Stimulated activated CD4-positive, alpha-beta T cell treated with anti-CD3 and anti-CD28 coated beads, Interleukin-4, amount 100 ng/mL, for 4 hours (primary cell): ENCODE measurements at places on chromosomes 5 and 9.

DNA sequence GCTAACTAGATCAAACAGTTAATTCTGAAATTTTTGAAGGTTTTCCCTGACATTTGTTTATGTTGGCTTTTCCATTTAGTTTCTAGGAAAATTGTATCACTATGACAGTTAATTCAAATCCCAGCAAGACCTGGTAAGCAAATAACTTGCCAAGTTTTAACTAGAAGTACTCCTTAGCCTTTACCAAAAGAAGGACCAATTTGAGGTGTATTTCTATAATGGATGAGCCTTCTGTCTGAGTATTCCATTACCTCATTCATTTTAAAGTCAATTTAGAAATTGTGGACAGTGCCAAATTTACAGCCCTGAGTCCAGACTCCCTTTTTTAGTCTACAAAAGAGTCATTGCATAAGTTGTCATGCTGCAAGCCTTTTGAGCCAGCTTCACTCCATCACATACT lies 687.6 kb downstream of the CETN3 start:
- no peak for DNase-seq

- DNase-seq, result no peak
Observed at GRCh38 chr5:58116346-58116745, 343.5 kb downstream of the PLK2 start.

DNA sequence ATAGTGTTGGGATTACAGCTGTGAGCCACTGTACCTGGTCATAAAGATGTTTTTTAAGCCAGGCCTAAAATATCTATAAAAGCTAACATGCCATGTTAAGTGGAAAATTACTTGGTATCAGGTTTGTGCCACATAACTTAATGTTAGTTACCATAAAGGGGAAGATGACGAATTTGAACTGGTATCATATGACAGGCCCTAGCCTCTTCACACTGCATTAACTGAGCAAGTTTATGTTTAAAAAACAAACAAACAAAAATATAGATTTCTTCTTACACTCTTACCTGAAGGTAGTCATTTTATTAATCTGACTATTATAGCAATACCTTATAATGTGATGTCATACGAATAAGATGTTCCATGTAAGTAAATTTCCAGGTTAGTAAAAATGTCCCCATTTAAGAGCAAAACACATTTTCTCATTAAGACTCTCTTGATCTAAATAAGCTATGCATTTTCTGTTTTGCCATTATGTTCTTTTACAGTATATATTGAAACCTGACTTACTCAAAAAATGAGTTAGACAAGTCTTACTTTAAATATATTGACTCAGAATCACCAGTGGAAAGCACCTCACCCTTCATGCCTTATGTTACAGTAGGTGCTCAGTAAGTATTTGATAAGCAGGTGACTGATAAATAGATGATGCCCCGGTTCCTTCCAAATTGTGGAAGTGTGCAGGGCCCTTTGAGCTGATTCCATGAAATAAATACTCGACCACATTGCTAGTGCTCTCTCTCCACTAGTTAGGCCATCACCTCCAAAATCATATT lies 125.4 kb downstream of the CDC42SE2 start:
- DNase-seq, result no peak

DNA sequence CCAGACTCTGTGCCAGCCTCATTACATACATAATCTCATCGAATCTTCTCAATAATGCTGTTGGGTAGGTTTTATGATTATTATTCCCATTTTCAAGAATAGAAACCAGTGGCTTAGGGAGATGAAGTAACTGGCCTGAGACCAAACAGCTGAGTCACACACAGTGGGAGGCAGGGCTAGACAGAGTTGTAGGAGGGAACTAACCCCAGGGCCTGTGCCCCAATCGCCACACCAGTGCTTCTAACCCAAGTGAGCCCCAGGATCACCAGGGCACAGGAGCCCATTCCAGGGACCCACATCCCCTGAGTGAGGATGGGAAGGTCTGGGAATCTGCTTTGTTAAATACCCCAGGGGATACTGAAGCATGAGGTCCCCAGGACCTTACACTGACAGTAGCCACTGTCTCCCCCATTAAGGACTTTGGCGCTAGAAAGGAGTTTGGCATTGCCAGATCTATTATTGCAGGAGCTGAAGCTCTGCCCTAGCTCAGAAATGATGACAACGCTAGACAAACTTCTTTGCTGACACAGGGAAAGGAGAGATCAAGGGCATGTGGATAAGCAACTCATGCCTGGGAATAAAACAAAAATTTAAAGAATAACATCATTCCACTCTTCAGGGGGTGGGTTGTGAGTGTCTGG lies 63.8 kb upstream of the PPARGC1B start:
- DNase-seq, result no peak

DNA sequence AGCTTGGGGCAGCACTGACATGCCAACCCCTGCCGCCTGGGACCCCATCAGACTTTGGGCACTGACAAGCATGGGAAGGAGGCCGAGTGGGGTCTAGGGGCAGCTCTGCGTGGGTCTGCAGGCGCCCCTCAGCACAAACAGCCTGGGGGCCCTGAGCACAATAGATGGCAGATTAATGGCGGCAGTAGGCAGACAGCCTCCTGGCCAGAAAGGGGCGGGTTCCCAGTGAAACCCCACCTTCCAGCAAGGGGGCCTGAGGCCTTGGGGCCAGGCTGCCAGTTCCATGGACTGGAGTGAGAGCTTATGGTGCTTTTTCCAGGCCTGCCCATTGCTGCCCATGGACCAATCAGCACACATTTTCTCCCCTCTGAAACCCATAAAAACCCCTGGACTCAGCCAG lies 2031.2 kb downstream of the EFNA5 start:
- no peak for DNase-seq

DNA sequence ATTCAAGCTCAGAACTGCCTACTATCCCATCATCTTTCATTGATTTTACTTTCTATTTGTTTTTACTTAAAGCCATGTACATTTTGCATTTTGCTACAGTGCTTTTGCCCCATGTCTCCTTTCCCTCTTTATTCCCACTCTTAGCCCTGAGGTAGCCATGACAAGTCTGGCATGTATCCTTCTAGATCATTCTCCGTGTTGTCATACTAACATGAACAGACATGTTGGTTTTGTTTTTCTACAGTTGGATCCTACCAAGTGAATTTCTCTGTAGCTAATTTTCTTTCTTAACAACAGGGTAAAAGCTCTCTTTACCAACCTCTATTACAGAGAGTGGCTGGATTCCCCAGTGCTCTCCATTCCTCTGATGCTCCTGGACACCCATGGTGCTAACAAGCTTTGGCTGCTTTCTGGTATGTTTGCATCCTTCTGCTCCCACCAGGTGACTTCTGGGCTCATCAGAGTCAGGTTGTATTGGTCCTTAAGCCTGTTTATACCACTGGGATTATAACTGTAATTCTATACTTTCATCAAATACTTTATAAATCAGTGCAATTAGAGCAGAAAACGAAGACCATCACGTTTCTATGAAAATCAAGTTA lies 38.8 kb upstream of the BOD1 start:
- DNase-seq, result no peak

- DNase-seq, result no peak
Observed at GRCh38 chr5:169127431-169127830, 173.5 kb downstream of the SLIT3 start.

DNA sequence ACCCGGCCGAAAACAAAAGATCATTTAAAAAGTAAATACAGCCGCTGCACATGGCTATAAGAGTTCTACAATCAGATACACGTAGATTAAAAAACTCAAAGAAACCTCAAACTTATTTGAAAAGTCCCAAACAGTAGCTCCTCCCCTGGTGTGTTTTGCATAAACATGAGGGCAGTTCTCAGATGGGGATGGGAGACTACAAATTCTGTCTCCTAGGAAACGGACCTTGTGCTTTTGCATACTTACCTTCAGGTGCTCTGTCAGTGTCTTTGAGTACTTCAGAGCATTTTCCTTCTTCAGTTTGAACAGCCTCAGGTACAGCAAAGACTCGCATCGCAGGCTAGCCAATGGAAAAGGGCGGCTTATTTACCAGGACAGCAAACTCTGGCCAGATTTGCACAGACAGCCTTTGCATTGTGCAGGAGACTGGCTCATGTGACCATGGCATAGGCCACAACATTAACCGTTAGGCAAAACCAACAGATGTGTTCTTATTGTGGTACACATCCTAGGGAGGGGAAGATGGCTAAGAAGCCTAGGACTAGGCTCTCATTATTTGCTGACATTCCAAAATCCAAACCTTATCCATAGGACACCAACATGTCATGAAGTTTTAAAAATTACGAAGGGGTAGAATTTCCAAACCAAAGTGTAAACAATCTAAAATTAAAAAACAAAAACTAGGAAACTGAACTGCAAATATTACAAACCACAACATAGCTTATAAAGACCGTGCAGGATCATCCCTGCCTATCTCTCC lies 12.8 kb downstream of the LEAP2 start:
- DNase-seq, result no peak
